Hematopoietic multipotent progenitor cell treated with erythropoietin and hydrocortisone succinate and interleukin-3 and kit ligand, for 8 days (in vitro differentiated cells): ENCODE measurements at places on chromosomes 7 and 10.

- DNase-seq: no peak
These were observed 704.0 kb upstream of the LRRN3 start for GRCh38 chr7:110386913-110387312.

DNA sequence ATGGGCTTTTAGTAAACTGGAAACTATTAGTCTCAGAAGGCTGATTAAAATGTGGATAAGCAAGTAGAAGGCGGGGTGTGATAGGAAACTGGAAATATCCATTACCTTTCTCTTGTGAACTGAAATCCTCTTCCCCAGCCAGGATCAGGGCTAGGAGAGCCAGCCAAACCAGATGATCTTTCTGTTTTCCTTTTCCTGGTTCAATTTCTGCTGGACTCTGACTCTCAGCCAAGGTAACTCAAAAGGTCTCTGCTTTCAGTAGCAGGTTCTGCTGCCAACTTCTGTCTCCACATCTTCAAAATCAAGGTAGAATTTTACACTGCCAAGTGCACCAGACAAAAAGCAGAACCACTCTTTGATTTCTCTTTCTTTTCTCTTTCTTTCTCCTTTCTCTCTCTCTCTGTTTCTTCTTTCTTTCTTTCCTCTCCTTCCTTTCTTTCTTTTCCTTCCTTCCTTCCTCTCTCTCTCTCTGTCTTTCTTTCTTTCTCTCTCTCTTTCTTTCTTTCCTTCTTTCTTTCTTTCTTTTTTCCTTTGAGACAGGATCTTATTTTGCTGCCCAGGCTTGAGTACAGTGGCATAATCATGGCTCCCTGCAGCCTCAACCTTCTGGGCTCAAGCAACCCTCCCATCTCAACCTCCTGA, 30.8 kb downstream of the OTUD1 start:
- DNase-seq: no peak

GRCh38 chr7:2526659-2527504, 7.3 kb downstream of the LFNG start:
- no peak for DNase-seq

GRCh38 chr10:71832967-71833366, 18.1 kb downstream of the PSAP start:
- no peak for DNase-seq

GRCh38 chr10:94065362-94065761, 71.6 kb downstream of the PLCE1 start:
- DNase-seq: no peak

DNA sequence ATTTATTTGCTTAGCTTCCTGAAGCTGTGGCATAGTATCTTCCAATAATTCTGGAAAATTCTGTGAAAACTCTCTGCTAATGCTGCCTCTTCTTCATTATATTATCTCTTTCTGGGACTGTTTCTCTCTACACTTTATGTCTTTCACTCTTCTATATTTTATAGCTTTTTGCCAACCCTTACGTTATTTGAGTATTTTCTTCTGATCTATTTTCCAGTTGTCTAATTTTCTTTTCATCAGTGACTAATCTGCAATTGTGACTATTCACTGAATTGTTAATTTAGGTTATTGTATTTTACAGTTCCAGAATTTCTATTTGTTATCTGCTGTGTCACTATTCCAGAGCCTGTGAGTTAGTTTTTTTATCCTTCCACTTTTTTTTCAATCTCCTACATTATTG, 273.4 kb upstream of the PHYHIPL start:
- DNase-seq: no peak

DNA sequence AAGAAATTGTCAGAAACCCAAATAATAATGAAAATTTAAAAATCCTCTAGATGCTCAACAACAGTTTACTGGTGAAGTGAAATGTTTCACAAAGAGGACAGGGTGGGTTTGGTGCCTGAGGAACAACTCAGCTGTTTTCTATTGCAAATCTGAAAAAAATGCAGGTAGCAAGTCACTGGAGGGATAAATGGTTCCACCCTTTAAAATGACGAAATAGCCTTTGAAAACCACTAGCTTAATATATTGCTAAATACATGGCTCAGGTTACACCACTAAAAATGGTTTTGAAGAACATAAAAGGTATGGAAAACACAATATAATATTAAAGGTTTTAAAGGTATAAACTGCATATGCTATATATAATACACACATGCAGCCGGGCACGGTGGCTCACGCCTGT, 69.5 kb downstream of the LMBR1 start:
- no peak for DNase-seq

GRCh38 chr7:135977742-135978066, 545 bp upstream of the MTPN start:
- no peak for DNase-seq

DNA sequence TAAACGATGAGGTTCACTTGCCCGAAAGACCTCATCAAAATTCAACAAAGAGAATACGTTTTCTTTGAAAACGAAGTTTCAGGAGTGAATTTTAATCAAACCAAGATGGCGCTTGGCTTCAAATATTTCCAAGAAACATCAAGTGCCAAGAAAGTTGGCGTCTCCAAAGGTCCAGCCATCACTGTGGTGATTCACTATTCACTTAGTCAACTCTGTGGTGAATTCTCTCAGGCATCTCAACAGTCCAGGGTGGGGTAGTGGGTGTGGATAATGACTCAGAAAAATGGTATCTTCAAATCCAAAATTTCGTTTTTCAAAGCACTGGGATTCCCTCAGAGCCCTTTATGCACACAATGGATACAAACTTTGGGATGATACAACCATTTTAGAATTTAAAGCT, 133.1 kb downstream of the SVIL start:
- DNase-seq: no peak

DNA sequence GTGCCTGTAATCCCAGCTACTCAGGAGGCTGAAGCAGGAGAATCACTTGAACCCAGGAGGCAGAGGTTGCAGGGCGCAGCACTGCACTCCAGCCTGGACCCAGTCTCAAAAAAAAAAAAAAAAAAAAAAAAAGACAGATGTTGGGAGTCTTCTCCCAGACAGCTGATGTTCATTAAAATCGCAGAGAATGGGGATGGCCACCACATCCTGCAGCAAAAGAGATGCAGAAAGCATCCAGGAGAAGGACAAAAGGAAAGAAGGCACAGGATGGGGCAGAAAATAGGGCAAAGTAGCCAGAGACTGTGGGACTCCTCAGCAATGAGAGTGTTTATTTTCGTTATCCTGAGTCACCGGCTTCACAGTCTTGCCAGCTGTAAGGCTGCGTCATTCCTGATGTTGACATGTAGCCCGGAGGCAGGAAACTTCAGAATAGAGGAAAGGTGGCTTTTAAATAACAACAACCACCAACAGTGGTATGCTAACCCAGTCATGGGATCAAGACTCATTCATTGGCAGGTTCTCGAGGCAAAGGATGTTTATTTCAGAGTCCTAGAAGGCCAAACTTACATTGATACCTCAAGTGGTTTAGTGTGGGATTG, 149.5 kb upstream of the SVIL start:
- DNase-seq: no peak

GRCh38 chr7:140734729-140735128, 38.2 kb downstream of the NDUFB2 start:
- no peak for DNase-seq
